ENCODE measurements at places on chromosomes 13 and 19.

- no peak for DNase-seq
Measured at GRCh38 chr13:34816245-34816884, 125.7 kb upstream of the NBEA start.

GRCh38 chr13:100434010-100434763 is 154.4 kb downstream of the GGACT start:
- no peak for DNase-seq

- DNase-seq = no peak
Measured at GRCh38 chr13:86684402-86684801, 885.2 kb upstream of the SLITRK6 start.

DNA sequence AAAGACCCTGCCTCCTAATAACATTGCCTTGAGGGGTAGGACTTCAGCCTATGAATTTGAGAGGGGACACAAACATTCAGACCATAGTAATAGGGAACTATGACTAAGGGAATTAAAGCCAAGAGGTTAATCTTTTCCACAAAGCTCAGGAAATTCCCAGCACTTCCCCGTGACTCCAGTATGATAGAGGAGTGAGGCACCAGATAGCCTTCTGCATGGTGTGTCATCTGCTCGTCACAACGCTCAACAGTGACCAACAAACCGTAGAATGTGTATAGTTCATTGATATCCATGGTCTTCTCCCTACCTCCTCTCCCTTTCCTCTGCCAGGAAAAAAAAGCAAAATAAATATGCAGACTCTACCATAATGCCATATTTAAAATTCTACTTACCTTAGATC is 64.4 kb downstream of the B3GLCT start:
- DNase-seq = no peak

DNA sequence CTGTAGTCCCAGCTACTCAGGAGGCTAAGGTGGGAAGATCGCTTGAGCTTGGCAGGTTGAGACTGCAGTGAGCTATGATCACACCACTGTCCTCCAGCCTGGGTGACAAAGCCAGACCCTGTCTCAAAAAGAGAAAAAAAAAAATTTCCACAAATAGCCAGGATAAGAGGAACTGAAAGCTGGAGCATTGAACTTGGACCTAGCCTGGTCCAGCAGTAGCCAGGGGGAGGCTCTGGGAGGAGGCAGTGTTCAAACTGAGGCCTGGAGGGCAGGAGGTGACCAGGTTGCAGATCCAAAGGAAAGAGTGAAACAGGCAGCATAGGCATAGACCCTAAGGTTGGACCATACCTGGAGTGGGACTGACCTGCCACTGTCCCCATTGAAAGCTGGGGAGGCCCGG is 26.9 kb upstream of the PIK3R2 start:
- no peak for DNase-seq

- no peak for DNase-seq
Measured at GRCh38 chr13:113978741-113979481, 5.0 kb upstream of the C13orf46 start.

GRCh38 chr13:108155185-108156106 is 59.9 kb downstream of the LIG4 start:
- peak; percentile 11 for DNase-seq

DNA sequence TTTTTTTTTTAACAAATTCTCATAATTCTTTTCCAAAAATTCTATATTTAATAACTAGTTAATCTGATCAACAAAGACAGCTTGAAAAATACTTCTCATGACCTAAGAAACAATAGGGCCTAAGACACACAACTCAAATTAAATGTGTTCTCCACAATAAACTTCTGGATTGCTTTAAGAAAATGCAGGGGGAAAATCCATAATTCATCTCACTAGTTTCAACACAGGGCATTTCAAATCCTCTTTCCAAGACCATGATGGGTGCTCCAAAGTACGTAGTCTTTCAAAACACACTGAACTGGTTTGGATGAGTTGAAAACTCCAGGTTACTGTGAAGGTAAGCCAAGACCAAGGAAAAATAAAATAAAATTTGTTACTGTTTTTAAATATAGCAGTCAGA is 62.6 kb downstream of the DCLK1 start:
- DNase-seq = no peak

DNA sequence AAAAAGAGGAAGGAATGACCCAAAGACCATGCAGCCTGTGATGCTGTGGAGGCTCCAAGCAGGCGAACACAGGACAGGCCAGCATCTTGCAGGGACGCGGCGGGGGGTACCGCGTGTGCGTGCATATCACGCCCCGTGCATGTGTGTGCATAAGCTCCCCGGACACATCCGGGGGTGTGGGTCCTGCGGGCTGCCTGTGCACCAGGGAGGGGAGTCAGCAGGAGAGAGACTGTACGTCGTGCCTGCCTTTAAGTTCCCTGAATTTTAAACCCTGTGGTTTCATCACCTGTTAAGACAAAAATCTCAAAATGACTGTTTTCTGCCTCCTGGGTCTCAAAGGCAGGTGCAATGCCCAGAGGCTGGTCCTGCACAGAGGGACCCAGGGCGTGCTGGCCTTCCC is 16.6 kb downstream of the ADAT3 start:
- no peak for DNase-seq

- no peak for DNase-seq
Measured at GRCh38 chr13:33728271-33729037, 89.5 kb upstream of the RFC3 start.

GRCh38 chr13:82076496-82076895 is 1735.6 kb upstream of the SPRY2 start:
- DNase-seq = no peak

- DNase-seq = no peak
Measured at GRCh38 chr13:113044391-113045114, 61.0 kb upstream of the F7 start.

DNA sequence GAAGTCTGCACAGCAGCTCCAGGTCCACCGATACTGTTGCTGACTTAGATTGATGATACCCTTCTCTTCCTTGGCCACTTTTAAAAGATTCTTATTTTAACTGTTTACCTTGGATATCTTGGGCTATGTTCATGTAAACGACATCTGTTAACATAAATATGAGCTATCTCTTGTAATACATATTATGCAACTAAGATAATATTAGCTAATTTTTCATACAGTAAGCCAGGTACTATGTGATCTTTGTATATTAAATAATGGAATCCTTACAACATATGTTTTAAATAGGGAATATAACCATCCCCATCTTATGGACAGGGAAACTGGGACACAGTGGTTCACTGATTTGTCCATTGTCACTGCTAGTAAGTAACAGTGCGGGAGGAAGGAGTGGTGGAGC is 37.9 kb downstream of the TNFRSF19 start:
- no peak for DNase-seq

- DNase-seq = no peak
Measured at GRCh38 chr19:2732157-2732725, 7.6 kb downstream of the SLC39A3 start.

DNA sequence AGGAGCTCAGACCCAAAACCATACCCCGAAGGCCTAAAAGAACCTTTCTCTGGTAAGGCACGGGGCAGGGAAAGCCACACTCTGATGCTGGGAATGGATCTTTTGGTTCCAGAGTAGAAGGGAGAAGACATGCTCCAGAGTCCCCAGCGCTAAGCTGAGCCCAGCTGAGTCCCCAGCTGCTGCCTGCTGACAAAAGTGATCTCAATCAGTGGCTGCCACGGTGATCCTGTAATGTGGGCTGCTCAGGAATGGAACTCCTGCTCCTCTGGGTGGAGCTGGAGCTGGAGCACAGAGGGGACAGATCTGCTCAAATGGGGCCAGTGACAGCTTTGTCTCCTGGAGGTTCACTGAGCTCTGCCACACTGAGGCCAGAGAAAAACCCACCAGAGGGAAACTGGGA is 70.5 kb downstream of the MLLT1 start:
- DNase-seq = no peak

- DNase-seq = no peak
Measured at GRCh38 chr13:110421696-110422385, 114.8 kb downstream of the COL4A2 start.

GRCh38 chr13:114002009-114002544 is 28.2 kb upstream of the C13orf46 start:
- no peak for DNase-seq

DNA sequence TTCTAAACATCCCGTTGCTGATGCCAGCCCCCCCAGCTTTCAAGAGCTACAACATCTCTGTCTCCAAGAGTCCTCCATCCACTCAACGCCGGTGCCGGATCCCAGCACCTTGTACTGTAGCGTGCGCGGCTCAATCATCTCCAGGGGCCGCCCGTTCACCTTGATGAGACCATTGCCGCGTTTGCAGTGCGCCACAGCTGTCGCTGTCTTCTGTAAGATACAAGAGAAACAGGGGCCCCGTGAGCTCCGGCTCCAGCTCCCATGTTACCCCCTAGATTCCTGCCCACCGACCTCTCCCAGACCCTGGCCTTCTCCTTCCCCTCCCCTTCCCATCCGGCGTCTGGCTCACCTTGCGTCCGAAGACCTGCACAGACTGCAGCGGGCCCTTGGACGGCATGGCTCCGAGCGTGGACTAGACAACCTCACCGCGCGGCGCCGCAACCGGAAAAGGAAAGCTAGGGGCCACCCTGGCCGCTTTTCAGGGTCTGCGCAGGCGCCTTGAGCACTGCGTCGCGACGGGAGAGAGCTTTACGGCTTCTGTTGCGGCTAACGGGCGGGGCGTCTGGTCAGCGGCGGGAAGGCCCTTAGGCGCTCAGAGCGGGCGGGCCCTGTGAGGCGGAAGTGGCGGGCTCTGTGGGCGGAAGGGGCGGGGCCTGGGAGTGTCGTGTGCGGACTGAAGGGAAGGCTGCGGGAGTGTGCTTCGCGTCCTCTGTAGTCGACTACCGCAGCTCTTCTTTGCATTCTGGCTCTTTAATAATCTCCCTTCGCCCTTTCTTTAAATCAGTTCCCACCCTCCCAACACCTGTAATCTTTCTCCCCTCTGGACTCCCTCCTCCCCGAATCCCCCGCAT is at the start of gene RPS16:
RPS16 (minus strand) TSS at position 451 of the 851 bp plus-strand sequence; CDS start at position 397, 54 bp downstream.
- DNase-seq = peak; percentile 98

GRCh38 chr13:108895220-108895704 is 265.9 kb downstream of the MYO16 start:
- DNase-seq = no peak

DNA sequence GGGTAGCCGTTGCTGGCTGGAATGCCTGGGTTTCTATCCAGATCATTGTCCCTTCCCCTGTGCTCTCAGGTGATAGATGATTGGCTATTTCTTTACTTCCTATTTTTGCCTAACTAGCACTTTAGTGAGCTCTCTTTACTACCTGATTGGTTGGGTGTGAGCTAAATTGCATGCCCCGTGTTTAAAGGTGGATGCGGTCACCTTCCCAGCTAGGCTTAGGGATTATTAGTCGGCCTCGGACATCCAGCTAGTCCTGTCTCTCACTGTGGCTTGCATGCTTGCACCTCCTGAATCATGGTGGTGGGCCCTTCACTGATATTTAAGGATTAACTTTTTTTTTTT is 10.1 kb downstream of the TTYH1 start:
- DNase-seq = no peak

DNA sequence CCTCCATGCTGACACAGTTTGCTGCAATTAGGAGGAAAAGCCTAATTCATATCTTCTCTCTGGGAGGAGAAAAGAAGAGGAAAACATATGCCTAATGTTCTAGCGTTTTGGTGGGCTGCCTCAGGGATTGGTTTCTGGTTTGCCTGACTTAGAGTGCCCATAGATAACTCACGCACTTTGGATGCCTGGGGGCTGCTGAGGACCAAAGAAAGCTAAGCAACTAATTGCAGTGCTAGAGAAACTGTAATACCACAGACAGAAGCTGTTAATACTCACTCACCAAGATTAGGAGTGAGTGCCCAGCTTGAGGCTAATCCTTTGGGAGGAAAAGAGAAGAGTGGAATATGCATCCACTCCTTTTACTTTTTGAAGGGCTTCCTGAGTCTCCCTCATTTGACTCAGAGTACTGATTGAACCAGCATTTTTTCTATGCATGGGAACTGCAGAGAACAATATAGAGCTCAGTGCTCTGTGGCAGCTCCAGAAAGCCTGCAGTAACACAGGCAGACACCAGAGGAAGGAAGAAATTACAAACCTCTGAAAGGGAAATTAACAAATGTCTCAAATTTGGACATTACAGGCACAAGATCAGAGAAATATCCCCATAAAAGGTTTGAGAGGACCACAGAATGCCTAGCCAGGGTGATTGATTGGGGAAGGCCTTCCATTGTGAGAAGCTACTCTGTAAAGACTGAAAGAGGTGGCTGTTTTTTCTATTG is 666.4 kb downstream of the OLFM4 start:
- DNase-seq = no peak

DNA sequence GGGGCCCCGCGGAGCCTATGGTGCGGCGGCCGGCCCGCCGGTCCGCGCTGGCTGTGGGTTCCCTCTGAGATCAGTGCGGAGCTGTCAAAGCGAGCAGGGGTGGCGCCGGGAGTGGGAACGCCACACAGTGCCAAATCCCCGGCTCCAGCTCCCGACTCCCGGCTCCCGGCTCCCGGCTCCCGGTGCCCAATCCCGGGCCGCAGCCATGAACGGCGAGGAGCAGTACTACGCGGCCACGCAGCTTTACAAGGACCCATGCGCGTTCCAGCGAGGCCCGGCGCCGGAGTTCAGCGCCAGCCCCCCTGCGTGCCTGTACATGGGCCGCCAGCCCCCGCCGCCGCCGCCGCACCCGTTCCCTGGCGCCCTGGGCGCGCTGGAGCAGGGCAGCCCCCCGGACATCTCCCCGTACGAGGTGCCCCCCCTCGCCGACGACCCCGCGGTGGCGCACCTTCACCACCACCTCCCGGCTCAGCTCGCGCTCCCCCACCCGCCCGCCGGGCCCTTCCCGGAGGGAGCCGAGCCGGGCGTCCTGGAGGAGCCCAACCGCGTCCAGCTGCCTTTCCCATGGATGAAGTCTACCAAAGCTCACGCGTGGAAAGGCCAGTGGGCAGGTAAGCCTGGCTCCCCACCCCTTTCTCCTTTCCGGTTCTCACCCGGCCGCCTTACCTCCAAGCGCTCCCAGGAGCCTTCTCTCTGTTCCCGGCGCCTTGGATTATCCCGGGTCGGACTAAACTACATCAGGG is at the start of gene PDX1:
PDX1 (plus strand) TSS at position 67 of the 743 bp plus-strand sequence; CDS start at position 206, 139 bp downstream.
- no peak for DNase-seq

- no peak for DNase-seq
Measured at GRCh38 chr13:49421391-49421790, 22.5 kb downstream of the CAB39L start.

DNA sequence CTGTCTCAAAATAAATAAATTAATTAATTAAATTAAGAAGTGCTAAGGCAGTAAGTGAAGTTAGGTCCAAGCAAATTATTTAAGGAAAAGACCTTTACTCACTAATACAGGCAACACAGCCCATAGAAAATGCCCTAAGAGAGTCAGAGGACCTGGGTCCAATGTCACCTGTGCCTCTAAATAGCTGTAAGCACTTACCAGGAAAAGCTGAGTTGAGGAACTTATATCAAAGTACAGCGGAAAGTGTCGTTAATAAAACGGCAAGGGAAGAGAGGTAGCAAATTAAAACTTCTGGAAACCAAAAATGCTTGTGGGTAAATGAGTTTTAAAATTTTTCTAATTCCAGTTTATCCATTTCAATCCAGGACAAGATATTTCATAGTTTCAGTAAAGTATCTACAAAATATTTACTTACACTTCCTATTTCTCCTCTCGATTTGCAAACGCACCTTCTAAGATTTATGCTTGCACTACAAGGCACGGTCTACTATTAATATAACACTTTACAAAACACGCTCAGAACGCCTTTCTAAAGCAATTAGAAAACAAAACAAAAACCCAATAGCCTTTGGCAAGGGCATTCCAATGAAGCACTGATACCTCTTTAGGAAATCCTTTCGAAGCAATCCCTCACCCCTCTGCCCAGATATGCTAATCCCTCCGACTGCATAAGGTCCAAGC is 963 bp downstream of the VPS36 start:
- no peak for DNase-seq

Measured in activated T-helper 1 cell treated with anti-CD3 and anti-CD28 coated beads, Interleukin-2, amount 50 U/mL, for 16 hours (primary cell).